ENCODE measurements at places on chromosomes 12 and 14.
A peak's percentile ranks its signal among the peaks of the same experiment; 100 is the strongest.

DNA sequence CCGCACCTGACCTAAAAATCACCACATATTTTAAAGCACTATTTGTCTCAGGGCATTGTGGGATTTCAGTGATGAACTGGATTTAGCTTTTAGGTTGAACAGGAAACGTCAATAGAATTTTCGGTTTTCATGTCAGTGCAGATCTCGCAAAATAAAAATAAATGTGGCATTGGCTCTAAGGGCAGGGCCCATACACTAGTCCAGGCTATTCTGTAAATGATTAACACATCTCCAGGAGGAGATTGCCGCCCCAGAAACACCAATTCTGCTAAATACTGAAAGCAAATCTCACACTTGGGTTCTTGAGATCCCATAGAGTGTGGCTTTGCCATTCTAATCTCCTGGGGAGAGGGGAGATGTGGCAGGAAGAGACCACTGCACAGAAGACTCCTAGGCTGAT is 1494.0 kb upstream of the TMEM132C start:
- no peak for DNase-seq

GRCh38 chr12:123854918-123855317 is 92.8 kb downstream of the DNAH10 start:
- no peak for DNase-seq

DNA sequence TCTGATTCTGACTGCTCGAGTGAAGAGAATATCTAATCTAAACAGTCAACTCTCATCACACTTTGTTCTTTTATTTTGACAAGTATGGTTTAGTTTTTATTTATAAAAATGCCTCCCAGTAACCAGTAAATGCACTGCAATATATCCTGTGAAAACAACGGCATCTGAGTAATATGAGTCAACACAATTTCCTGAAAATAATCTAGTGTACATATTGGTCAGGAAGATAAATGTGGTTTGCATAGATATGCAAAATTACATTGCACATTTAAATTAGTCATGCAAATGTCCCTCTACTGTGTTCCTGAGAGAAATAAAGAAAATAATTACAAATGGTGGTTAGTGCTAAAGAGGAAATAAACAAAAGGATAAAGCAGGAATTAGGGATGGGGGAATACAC is 1190.7 kb upstream of the SEL1L start:
- no peak for DNase-seq

DNA sequence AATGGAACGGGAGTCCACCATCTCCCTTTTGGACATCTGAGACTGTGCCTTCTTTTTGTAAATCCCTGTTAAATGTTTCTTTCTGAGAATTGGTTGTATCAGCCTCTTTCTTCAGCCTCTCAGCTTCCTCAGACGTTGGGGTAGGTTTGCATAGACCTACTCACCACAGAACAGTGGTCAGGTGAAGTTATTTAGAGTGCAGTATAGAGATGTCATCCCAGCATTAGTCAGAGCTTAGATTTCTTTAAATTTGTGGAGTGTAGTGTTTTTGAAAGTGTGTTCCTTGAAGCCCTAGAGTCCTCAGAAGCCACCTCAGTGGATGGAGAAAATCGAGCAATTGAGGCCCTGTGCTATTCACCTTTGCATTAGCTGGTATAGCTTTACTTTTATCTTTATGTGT is 8.9 kb upstream of the EEA1 start:
- DNase-seq, result no peak

GRCh38 chr14:32426586-32427388 is 97.7 kb downstream of the AKAP6 start:
- no peak for DNase-seq

DNA sequence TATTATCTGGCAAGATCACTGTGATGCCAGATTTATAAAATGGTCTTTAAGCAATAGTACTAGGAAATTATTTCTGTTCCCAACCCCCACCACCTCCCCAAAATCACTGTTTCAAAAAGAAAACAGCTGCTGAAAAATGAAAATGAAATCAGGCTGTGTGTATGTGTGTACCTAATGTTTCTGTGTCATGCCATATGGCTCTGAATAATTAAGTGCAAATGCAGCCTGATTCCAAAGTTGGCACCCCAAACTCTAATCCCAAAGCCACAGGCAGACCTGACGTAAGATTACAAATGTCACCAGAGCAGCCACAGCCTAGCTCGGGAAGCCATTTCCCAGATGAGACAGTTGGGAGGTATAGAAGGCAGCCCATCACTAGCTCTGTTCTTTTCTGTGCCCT is 175.5 kb downstream of the MED13L start:
- peak; percentile 49 for DNase-seq
